Amniotic stem cell (primary cell): ENCODE measurements at places on chromosomes 12 and 14.

GRCh38 chr14:35331605-35332516, 39.7 kb downstream of the PSMA6 start:
- no peak for DNase-seq

GRCh38 chr12:65302891-65303290, 24.4 kb downstream of the MSRB3 start:
- DNase-seq, result no peak

DNA sequence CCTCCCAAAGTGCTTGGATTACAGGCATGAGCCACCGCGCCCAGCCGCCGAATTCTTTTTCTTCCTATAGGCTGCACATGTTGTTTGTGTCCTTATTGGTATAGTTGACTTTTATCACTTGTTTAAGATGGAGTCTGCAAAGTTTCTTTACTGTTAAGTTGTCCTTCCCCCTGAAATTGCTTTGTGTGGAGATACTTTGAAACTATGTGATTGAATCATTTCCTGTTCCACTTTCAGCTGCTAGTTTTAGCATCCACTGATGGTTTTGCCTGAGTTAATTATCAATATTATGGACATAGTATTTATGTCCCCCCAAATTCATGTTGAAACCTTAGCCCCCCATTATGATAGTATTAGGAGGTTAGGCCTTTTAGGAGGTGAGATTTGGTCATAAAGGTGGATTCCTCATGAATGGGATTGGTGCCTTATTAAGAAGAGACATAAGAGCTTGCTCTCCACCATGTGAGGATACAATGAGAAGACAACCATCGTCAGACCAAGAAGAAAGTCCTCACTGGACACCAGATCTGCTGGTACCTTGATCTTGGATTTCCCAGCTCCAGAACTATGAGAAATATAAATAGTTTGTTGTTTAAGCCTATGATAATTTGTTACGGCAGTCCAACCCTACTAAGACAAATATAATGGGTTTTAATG, 34.9 kb downstream of the PPHLN1 start:
- no peak for DNase-seq

DNA sequence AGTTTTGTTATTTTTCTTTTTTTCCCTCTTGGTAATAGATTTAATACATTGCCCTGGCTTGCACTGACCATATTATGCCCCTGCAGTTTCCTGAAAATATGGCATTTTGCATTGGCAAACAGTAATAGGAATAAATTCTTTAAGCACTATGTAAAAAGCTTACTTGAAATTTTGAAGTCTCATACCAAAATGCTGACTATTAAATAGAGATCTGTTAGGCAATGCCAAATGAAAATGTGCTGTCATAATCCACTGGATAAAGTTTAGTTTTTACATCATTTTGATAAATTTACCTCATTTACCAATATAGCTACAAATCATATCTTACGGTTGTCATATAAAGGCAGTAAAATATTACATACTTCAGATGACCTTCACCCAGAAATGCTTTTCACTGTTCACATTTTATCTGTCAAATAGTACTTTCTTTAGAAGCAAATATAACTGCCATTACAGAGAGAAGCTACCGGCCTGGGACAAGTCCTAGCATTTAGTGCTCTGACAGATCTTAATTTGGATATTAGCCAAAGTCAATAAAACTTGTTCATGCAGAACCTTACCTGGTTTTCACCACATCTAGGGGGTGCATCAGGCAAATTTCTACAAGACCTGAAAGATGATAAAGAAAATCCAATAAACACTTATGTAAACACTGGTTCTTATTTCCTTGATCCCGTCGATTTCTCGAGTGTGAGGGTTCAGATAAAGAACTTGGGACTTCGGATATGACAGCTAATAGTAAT, 212.9 kb downstream of the PAX9 start:
- DNase-seq, result no peak

DNA sequence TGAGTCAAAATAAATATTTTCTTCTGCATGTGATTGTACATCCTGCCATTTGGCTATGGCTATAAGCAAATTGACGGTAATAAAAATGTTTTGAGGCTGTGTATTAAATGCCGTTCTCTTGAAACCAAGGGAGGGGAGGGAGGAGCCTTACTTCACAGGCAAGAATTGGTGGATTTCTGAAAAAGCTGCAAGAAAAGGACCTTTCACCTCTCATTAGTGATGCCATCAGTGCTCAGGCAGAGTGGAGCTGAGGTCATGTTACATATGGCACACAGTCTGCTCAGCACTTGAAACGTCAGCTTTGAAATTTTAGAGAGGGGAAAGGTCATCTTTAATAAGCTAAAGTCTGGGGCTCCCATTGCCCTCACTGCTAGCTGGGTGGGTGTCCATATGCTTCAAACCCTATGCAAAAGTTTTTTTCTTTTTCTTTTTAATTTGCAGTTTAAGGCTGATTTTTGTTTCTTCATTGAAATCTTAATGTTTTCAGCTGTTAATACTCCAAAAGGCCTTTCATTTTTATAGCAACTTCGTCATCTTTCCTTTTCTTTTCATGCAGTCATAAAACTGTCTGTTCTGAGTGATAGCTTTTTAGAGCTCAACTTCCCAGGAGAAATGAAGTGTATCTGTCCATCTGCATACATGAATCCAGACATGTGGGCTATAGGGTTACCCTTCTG, 9.8 kb upstream of the SIX1 start:
- DNase-seq, result no peak

DNA sequence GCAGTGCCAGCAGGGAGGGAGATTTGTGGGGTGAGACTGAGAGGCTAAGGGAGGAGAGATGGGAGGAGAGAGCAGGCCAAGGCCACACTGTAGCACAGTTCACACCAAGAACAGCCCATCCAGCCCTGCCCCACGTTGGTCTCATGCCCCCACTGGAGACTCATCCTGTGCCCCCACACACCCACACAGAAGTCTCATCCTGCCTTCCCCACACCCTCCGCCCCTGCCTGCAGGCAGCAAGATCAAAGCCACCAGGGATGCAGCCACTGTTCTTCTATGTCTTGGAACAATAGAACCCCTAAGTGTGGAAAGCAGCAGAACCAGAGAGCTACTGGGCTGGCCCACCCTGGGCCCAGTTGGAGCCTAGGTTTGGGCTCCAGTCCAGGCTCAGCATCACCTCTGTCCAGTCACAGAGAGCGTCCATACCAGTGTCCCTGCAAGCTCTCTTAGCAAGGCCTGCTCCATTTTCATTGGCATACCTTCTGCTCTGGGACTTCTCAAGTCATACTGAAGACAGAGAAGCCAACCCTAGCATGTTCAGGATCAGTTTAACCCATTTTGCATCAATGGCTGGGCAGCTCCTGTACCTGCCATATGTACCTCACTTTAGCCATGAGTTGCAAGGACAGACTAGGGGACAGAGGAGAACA, 31.7 kb upstream of the HDAC7 start:
- DNase-seq, result no peak

DNA sequence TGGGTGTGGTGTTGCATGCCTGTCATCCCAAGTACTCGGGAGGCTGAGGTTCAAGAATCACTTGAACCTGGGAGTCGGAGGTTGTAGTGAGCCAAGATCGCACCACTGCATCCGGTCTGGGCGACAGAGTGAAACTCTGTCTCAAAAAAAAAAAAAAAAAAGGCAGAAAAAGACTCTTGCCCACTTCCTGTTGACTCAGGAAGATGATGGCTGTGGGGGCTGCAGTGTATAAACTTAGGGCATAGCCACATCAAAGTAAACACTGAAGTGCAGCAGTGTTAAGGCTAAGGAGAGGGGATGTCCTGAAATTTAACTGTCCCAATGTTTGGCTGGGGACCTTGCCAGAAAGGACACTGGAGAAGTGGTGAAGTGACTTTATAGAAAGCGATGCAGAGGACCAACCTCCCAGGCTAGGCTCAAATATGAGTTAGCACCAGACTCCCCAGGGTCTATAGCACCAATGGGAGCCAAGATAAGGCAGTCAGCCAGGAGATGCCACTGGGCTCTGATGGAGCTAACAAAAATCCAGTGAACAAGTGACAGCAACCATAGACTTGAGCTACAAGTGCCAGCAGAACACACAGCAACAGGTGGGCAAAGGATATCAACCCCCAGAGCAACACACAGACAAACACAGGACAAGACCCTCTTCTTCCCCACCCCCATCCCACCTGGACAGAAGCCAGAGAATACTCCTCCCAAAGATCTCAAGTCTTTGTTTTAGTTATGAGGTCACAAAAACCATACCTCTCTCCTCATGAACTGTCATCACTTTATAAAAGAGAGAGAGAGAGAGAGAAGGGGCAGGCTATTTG, 28.0 kb downstream of the NELL2 start:
- DNase-seq, result no peak
